ENCODE measurements at places on chromosomes 12 and 14.

DNA sequence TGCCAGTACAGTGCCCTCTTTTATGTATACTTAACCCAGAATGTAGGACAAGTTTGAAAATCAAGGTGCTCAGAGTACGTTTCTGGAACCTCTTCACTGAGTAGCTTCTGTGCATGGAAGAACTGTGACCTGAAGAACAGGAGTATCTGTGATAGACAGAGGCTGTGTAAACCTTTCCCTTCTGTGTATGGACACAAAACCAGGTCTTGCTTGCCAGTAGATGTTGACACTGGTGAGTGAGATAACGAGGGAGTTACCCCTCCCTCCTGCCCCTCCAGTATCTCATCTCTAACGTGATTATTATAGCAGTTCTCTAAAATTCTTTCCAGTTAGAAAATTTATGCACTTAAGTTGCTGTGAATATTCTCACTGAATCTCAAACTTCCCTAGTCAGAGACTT is 170.8 kb downstream of the RPL10L start:
- DNase-seq, result no peak

GRCh38 chr12:47527816-47528215 is 178.0 kb downstream of the RPAP3 start:
- no peak for DNase-seq

DNA sequence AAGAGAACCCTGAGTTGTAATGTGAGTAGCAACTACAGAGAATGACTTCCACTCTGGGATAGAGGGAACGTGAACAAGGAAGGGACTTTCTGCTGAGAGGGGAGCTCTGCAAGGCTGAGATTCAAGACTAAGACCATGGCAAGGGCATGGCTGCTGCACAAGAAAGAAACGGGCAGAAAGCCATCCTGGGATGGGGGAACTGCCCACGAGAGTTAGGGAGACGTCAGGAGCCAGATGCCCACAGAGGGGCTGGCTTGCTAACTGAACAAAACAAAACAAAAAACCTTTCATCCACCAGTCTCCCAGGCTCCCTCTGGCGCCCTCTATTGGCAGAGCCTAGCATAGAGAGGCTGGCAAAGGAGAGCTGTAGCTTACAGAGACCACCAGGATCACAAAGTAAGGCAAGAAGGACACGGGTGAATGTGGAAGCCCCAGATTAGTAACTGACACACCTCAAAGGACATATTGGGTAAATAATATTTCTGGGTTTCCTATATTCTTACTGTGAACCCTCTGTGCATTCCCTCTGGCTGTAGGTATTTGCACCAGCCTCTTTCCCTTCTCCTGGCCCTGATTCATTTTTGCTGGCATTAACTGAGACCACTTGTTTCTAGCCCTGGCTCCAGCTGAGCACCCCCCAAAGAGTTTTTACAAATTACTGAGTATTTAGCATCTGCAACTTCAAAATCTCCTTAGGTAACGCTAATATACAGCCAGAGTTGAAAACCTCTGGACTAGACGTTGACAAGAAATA is 338.3 kb downstream of the EMP1 start:
- peak; percentile 89 for DNase-seq

DNA sequence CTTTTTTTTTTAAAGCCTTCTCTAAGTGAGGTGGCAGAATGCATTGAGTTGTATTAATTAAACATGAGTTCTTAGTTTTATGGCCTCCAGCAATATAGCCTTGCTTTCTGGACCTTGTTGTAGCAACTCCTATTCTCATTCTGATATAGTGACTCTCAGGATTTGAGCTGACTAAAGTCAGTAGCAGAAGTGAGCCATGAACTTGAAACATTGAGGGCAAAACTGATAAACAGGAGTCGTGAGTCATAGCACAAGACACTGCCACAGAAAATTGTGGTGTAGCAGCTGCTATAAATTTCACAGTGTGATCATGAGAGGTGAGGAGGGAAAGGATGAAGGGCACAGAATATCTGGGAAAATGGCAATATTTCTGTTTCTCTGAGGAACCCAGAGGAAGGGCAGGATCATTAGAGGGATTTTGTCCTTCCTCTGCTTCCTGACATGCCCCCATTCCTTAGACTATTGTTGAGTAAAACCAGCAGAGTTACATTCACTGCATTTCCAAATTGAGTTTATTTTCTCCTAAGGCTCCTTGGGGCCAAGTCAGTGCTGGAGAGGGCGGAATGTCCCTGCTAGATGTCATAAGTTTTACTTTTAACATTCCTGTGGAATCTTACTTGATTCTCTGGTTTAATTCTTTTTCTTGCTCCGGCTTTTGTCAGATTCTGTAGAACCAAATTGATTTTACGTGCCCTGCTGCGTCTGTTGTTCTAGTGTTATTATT is 7.5 kb downstream of the KLRG1 start:
- no peak for DNase-seq

GRCh38 chr12:76117067-76117691 is 32.7 kb upstream of the NAP1L1 start:
- DNase-seq, result no peak

DNA sequence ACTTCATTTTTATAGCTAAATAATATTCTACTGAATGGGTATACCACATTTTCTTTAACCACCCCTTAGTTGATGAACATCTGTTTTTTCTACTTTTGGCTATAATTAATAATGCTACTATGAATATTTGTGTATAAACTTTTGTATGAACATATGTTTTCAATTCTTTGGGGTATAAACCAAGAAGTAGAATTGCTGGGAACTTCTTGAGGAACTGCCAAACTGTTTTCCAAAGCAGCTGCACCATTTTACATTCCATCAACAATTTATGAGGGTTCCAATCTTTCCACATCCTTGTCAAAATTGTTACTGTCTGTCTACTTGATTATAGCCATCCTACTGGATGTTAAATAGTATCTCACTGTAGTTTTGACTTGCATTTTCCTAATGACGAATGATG is 221.8 kb downstream of the PRKD1 start:
- DNase-seq, result no peak

DNA sequence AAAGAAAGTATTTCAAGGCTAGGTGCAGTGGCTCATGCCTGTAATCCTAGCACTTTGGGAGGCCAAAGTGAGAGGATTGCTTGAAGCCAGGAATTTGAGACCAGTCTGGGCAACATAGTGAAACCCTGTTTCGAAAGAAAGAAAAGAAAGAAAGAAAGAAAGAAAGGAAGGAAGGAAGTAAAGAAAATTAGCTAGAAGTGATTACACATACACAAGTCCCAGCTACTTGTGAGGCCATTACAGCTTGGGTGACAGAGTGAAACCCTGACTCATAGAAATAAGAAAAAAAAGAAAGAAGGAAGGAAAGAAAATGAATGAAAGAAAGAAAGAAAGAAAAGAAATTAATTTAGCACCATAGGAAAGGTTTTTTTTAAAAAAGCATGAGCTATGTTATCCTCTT is 33.3 kb upstream of the PPP1CC start:
- DNase-seq, result no peak

DNA sequence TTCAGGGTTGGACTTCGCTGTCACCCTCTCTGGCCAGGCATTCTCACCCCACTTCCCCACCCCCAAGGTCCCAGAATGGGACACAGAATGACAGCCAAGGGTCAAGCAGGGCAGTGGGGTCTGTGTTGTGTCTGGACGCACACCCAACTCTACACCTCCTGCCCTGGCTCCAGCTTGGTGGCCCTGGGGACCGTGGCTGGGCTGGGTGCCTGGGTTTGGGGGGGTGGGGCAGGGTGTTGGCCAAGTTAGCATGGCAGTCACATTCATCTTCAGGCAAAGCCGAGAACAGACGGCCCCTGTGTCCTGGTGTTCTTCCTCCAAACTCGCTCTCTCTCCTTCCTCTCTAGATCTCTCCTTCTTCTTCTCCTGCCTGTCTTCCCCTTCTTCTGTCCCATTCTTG is 5.6 kb downstream of the LRP1 start:
- DNase-seq, result no peak

DNA sequence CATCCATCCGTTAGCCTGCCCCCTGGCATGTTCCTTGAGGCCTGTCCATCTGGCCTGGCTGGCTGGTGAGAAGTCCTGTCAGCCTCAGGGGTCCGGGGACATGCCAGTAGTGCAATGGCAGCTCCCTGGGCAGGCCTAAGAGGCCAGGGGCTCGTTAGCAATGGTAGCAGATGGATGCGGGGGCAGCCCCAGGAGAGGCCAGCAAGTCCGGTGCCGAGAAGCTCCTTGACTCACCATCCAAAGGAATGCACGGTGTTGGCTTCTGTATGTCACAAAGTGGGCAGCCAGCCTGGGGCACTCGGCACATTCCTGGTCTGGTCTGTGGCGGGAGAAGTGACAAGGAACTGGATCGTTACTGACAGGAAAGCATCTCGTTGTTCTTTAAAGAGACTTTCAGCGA is 319.9 kb downstream of the CACNA1C start:
- peak; percentile 19 for DNase-seq

- peak; percentile 80 for DNase-seq
Measured at GRCh38 chr12:78229591-78230101, 399.0 kb downstream of the NAV3 start.

DNA sequence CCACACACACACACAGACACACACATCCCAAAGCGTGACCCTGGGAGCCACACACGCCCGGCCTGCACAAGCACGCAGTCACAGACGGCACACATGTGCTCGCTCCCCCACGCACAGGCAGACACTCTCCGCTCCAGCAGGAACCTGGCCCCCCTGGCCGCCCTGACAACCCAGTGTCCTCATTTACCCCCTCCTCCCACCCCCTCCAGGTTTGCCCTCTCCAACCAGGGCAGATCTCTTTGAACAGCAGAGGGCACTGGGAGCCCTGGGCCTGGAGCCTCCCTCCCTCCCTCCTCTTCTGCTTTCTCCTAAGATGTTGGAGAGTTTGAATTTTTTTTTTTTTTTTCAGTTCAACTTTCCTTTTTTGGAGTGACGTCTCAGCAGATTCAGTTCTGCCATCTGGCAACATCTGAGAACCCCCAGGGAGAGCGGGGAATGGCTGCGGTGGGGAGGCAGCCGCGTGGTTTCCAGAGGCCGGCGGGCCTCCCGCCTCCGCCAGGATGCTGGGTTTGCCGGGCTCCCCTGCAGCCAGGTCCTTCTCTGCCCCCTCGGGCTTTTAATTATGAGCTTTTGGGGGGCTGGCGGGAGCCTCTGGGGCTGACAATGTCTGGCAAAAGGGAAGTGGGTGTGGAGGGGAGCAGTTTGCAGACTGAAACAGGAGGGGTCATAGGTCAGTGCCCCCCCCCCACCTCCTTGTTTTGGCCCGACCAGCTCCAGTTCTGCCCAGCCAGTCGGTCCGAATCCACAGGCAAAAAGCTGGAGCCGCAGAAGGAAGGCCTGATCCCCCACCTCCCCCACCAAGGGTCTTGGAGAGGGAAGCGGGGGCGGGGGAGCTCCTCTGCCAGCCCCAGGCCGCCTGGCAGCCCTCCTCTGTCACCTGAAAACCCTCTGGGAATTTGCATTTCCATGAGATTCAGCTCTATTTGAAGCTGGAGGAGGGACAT is 1.3 kb upstream of the NCOR2 start:
- DNase-seq, result peak; percentile 86

- DNase-seq, result no peak
Measured at GRCh38 chr12:57460468-57460784, 841 bp downstream of the GLI1 start.

DNA sequence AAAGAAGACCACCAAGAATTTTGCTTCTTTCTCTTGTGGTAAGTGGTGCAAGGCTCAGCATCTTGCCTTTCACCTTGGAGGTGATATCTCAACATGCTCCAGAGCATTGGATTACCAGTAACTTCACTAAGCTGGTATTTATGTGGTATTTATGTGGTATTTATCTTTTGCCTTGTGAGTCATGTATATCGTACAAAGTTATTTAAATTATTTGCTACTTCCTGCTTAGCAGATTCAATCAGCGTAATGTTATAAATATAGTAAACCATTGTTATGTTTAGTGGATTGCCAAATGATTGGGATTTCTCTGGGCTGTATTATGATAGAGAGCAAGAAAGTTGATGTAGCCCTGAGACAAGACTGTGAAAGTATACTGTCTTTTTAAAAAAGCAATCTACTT is 366.4 kb downstream of the IPO8 start:
- no peak for DNase-seq

All from brain (organoid and tissue), 16 donors.